ENCODE measurements at places on chromosomes 13 and 19. TPM values are rescaled to one million over a fixed set of nuclear protein-coding genes. Genes with fewer than 3 reads are reported as not detected.

DNA sequence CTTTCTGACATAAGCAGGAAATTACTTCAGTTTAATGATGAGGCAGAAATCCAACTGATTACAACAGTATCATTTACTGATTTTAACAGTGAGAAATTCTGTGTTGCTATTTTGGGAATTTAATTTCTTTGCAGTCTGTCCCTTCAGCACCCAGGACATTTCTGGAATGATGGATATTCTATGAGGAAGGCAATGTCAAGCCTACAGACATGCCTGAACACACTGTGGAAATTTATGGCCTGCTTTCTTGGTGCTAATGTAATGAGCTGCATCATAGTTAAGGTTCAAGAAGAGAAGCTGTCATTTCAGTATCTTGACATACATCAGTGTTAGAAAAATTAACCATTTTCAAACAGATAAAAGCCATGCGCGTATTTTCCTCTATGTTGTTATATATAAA is 87.7 kb downstream of the SLITRK1 start:
- DNase-seq = no peak

DNA sequence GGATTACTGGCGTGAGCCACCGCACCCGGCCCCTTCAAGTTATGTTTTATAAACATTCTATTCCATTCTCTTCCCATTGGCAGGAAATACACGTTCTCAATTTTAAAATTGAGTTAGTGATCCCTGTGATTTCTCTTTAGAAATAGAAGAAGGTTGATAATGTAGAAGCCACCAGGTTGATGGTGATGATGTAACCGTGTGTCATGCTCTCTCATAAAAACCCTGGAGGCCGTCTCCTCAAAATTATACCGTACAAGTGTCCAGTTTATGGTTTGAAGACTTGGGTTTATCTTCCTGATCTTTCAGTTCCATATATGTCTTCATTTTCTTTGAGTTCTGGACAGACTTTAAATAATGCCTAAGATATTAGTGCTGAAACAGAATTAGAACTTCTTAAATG is 32.2 kb downstream of the COG3 start:
- DNase-seq = no peak

Gene SIAH3
- not detected for total RNA-seq

GRCh38 chr19:49613374-49613773 is 22.4 kb downstream of the PRR12 start:
- no peak for DNase-seq

DNA sequence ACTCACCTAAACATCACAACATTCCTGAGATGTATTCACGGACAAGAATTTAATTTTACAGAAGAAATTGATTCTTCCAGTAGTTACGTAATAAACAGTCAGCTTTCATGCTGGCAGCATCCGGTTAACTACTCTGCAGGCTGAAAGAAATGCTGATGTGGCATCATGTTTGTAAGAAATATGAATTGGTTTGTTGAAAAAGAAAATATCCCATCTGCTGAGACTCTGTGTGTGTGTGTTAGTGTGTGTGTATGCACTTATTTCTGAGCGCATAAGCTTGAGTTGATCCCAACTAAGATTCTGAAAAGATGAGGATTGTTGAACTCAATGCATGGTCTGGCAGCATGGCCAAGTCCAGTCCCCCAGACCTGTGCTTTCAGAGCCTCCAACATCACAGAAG is 74.3 kb upstream of the FAM216B start:
- no peak for DNase-seq

Gene DHRS12
- total RNA-seq = 10.5 TPM

Gene ZNF729
- total RNA-seq = not detected

DNA sequence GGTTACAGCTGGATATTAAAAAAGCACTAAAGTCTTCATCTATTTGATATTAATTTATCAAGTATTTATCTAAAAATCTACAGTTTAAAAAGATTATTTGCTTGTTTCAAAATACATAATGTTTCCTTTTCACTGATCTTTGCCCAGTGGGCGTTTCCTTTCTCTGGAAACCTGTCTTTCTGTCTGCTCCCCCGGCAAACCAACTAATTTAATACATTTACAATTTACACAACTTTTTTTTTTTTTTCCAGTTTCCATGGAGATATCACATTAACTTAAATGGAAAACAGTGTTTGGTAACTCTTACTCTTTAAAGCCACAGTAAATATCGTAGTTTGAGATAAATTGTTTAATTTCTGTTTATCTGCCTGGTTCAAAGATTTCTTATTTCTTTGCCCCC is 5.3 kb downstream of the GPC6 start:
- DNase-seq = no peak

GRCh38 chr13:107866032-107866940 is 349.1 kb downstream of the LIG4 start:
- DNase-seq = no peak

GRCh38 chr19:10544242-10544752 is 593 bp downstream of the ATG4D start:
- DNase-seq = peak; percentile 73

DNA sequence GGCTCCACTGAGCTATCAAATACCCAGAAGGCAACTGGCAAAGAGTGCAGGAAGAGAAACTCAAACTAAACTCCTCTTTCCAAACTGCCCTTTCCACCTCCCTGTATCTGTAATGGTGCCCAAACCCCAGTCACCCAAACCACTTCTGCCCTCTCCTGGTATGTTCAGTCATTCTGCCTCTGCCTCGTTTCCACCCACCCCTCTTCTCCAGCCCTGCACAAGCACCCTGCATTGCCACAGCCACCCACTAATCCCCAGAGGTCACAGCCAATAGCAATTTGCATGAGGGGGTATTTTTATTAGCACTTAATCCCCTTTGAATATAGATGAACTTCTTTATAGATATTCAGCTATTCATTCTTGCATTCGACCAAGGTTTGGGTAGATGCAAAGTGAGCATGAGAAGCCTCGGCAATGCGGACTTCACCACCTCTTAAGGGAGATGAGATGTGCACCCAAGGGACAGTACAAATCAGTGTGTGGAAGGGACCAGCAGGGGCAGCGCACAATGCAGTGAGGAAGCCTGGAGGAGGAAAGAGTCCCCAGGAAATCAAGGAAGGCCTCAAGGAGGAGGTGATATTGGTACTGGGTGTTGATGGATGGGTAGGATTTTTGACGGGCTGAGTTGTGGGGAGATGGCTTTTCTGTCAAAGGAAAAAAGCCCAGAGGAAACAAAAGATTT is 12.4 kb downstream of the TMEM272 start:
- no peak for DNase-seq

- no peak for DNase-seq
Measured at GRCh38 chr19:8185343-8186068, 23.7 kb upstream of the CERS4 start.

- no peak for DNase-seq
Measured at GRCh38 chr19:32876236-32876918, 6.8 kb upstream of the SLC7A9 start.

DNA sequence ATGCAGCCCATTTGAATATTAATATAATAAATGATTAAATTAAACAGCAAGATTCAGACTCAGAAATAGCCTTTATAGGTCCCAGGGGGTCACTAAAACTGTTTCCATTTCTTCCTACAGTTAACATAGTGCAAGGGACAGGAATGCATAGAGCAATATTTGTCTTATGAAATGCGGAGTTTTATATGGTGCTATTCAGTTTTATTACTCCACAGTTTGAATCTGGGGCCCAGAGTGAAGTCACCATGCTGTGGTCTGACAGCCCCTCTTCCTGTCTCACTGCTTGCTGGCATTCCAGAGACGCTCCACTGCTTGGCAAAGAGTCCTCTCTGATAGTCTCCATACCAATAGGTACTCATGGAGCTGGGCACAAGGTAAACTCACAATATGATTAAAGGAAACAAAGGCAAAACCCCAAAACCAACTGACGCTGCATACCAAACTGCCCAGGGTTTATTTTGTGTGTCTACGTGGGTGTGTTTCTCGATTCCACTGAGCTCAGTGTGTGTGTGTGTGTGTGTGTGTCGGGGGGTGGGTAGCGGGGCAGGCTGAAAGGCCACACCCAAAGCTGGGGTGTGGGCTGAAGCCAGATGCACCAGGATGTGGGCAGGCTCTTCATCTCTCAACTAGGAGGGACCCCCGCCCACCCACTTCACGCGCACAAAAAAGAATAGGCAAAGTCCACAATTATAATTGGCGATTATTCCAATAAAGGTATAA is 277.9 kb downstream of the TSHZ3 start:
- DNase-seq = no peak

DNA sequence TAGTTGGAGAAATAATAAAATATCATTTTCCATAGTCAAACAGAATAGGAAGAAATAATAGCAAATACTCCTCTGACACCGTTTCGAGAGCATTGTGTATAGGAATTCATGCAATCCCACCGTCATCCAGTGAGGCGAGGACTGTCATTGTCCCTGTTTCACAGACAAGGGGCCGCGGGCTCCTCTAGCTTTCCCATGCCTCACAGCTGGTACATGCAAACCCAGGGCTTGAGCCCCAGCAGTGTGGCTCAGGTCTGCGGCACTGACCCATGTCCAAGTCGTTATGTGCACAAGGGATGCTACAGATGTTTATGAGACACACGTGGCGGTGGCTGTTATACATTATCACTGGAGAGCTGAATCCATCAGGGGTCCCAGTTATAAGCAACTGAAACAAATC is 18.5 kb upstream of the ATP11A start:
- DNase-seq = peak; percentile 20

DNA sequence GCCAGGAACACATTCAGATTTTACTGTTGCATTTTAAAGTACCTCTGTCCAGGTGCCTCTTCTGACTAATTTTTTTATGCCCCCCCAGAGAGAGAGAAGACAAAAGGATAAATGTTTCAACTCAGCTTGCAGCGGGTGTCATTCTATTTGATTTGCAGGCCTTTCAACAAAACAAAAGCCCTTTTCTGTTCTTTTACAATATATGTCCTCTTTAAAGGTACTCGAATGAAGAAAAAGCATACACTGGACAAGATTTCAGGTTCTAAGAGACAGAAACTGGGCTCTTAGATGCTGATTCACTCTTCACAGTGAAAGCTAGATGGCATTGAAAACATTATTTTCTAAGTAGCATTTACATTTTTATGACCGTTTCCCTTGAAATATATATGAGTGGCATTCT is 2.9 kb upstream of the FRY start:
- DNase-seq = no peak

DNA sequence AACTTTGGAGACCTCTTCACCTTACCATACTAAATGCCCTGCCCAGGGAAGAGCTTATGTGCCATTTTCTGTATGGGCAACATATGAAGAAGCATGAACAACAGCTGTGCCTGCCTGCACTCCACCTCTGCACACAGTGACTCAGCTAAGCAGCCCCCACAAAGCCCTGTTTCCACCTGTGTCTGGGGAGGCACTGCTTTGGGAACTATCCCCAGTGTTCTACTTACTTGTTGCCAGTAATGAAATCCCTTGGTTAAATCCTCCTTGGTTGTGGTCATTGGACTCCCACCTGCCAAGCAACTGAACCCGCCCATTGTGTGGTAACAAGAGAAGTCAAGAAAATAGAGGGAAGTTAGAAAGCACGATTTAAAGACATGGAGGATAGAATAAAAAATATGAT is 84.6 kb downstream of the NALCN start:
- DNase-seq = no peak

Gene ALOX5AP
- 5.1 TPM for total RNA-seq

GRCh38 chr19:7970716-7971448 is 27.4 kb upstream of the TIMM44 start:
- DNase-seq = no peak

DNA sequence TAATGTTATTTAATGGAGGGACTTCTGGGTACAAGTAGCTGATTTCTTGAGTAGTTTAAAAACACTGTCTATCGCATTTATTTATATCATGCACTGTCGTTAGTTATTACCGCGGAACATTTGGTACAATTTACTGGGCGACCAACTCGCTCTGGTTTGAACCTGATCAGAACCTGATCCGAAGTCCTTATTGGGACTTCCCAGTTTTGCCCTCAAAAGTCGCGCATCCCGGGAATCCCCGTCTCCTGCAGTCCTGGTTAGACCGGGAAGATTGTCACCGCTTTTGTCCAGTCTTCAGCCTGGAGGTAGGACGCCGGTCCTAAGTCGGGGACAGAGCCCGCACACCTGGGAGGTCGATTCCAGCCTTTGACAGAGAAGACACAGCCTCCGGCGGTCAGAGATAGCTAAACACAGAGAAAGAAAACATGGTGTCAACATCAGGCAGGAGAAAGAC is 694 bp downstream of the CLN5 start:
- peak; percentile 46 for DNase-seq

GRCh38 chr13:41411522-41411921 is 45.8 kb upstream of the RGCC start:
- DNase-seq = no peak
